Activated CD8-positive, alpha-beta T cell treated with anti-CD3 and anti-CD28 coated beads for 36 hours (primary cell): ENCODE measurements at places on chromosomes 5 and 9. TPM values are rescaled to one million over a fixed set of nuclear protein-coding genes. Genes with fewer than 3 reads are reported as not detected.

PCDHB3 gene
- total RNA-seq = not detected

TRIM36 gene
- 0.18 TPM for total RNA-seq

CCL27 gene
- total RNA-seq = not detected

CRB2 gene
- total RNA-seq = not detected

DNA sequence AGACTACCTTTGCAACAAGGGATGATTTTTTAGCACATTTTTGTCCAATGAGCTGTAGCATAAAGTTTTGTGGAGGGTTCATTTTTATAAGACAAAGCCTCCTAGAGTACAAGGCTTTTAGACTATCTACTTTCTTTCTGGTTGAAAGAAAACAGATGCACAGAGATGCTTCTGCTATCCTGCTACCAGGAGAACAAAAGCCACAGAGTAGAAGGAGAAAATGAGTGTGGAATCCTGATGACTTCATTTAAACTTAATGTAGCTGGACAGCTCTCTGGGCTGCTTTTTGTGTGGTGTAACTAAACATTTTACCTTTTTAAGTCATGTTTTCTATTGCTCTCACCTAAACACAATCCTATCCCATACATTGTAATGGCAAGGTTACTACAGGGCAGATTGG is 1009.4 kb downstream of the TLE1 start:
- DNase-seq = no peak

DNA sequence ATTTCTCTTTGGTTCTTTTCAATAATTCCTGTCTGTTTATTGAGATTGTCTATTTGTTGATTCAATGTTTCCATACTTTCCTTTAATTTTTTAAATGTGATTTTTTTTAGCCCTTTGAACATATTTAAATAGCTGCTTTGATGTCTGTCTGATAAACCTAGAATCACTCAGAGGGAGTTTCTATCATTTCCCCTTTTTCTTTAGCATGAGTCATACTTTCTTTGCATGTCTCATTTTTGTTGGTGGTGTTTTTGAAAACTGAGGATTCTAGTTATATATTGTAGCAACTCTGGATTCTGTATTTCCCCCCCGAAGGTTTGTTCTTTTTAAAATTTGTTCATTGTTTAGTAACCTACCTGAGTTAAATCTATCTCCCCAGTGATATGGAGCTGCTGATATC is 24.2 kb upstream of the ZNF618 start:
- DNase-seq = no peak

DNA sequence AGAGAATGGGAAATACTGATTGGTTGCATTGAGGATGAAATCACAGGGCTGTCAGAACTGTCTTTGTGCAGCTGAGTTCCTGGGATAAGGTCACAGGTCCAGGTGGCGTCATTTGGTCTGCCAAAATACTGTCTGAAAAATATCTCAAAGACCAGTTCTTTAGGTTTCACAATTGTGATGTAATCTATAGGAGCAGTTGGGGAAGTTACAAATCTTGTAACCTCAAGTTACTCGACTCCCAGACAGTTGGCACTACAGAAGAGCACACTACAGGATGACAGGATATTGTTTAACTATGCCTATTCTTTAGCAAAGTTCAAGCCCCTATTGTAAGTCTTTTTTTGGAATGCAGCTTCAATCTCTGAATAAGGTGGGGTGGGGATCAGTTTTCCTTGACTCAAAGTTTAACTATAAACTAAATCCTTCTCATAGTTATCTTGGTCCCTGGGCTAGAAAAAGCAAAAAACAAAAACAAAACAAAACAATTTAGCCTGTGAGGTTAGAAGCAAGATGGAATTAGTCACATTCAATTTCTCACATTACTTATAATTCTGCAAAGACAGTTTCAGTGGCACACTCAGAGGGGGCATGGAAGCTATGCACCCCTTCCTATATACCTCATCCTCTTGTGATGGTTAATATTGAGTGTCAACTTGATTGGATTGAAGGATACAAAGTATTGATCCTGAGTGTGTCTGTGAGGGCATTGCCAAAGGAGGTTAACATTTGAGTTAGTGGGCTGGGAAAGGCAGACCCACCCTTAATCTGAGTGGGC is 276.0 kb downstream of the AUH start:
- DNase-seq = no peak

DNA sequence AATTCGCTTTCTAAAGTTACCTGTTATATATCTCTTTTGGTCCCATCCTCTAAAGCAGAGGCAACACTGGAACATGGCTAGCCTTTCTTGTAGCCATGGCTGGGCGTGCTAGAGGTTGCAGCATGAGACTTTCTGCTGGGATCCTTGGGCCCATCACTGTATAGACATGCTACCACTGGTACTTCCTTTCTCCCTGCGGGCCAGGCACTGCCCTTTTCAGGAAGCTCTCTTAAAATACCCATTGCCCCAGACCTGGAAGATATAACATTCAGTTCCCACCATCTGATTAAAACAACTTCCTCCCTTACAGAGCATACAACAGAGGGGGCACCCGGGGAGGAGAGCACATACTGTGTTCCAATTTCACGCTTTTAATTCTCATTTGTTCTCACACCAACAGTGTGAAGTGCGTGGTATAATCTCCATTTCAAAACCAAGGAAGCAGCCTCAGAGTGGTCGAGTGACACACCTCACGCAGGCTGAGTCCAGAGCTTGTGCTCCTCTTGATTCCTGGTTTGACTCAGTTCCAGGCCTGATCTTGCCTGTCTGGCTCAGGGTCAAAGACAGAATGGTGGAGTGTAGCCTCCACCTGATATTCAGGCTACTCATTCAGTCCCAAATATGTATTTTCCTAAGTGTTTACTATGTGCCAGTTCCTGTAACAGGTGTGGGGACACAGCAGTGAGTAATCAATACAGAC is 22.6 kb downstream of the PTGS1 start:
- no peak for DNase-seq

GRCh38 chr5:114335391-114335790 is 26.5 kb upstream of the KCNN2 start:
- DNase-seq = no peak

GRCh38 chr9:136858844-136859757 is 7.0 kb downstream of the MAMDC4 start:
- DNase-seq = no peak

DNA sequence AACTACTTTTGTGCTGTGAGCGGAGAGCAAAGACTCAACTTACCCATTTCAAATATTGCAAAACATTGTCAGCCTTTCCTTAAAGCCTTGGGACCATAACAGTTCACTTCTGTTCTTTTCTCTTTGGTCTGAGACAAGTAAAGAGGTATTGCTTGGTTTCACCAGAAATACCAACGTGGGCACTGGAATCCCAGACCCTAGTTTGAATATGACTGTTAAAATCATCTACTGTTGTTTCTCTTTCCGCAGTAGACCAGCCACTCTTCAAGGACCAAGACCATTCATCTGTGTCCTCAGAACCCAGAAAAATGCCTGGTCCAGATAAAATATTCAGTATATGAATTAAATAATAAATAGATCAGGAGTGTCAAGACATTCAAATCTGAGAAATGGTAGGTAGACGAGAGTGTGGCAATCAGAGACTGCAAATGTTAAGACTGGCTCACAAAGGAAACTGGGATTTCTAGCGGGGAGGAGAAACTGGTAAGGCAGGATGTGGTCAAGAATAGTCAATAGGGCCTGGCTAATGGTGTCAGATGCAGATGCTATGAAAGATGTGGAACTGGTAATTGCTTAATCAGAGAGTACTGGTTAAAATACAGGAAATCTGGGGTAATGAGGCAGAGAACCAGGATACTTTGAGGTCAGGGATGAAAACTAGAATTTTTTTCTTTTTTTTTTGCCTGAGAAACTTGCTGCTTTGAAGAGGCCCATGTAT is 82.1 kb upstream of the IL33 start:
- DNase-seq = peak; percentile 5

- DNase-seq = no peak
Observed at GRCh38 chr9:116020146-116020545, 133.4 kb upstream of the PAPPA start.

DNA sequence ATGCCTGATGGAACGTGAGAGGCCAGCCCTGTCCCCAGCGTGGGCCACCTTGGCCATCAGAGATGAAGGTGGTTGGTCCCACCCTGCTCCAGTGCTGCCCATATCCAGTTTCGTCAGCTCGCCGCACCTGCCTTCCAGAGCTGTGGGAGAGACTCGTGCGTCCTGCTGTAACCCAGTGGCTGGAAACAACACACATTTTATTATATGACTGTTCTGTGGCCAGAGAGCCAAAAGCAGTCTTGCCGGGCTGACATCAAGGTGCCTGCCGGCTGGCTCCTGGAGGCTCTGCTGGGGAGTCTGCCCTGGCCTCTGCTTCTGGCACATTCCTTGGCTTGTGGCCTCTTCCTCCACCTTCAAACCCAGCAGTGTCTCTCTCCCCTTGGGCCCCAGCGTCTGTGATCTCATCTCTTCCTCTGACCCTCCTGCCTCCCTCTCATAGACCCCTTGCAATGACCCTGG is 94.7 kb downstream of the RXRA start:
- DNase-seq = no peak

DNA sequence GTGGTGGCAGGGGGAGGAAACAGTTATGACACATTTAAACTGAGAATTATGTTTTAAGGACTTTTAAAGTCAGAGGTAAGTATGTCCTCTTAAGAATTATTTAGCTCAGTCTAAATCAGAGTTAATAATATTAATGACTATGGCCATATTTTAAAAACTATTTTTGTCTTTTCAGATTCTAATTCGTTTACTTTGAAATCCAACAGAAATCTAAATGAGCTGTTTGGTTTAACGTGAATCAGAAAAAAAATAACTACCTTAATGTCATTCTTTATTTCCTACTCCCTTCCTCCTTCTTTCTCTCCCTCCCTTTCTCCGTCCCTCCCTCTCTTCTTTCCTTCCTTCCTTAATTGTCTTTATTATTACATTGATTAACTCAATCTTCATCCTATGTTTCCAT is 14.7 kb downstream of the C1QTNF3 start:
- no peak for DNase-seq

DNA sequence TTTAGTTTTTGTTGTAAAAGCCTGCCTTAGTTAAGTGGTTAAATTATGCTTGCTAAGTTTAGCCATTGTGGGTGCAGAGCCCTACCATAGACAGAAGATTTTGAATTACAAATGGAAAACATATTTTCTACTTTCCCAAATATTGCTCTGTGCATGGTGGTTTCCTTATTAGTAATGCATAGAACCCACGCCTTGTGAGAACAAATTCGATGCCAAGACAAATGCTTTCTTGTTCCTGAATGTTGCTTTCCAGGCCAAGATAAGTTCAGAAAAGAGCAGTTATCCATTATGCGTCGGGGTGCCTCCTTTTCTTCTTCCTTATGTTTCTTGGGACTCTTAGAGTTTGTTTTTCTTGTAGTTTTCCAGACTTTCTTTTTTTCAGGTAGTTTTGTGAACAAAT is 31.0 kb upstream of the GARNL3 start:
- DNase-seq = no peak

DNA sequence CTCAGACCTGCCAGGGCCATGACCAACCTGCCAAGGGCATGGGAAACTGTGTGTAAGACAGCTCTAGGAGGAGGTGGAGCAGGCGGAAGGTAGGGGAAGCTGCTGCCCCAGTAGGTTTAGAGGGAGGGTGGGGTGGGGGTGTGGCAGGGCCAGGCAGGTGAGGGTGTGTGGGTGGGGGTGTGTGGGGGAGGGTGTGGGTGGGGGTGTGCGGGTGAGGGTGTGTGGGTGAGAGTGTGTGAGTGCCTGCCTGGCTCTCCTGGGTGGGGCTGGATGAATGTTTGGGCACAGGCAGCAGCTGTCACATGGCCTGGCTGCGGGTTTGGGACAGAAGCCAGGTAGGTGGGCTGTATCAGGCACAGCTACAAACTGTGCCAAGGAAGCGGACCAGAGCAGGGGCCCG is 8.8 kb upstream of the N4BP3 start:
- DNase-seq = no peak
